GM13976 (cell line): ENCODE measurements at places on chromosomes 7 and 10.

DNA sequence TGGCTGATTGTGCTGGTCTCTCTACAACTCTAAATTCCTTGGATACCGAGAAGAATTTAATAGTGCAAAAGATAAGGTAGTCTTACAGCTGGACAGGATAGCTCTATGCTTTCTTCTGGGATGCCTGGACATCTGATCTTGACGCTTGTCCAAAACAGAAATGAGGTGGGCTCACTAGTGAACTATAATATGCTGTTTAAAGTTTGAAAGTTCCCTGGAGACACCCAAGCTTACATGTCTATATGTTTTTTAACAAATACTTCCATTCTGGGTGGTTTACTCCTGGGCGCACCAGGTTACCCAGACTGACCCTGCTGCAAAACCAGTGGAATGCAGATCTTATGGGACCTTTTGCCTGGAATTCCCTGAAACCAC lies 702.1 kb upstream of the COBL start:
- DNase-seq: no peak

DNA sequence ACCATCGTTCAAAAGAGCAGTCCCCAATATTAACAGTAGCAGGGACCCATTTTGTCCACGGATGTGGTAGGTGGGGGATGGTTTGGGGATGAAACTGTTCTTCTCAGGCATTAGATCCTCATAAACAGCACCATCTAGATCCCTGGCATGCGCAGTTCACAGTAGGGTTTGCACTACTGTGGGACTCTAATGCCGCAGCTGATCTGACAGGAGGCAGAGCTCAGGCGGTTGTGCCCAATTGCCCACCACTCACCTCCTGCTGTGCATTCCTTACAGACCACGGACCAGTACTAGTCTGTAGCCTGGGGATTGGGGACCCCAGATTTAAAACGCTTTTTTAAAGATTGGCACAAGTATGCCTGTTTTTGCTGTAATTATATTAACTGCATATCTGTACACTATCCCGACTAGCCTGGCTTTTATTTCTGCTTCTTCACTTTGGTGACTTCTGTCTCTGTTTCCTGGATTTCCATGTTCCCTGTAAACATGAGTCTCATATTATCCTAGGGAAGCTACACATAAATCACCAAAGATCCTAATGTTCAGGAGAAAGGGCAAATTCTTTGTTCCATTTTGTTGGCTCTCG lies 163.3 kb upstream of the AKR1E2 start:
- no peak for DNase-seq

GRCh38 chr7:139365336-139365735 lies 5.6 kb downstream of the LUC7L2 start:
- DNase-seq: no peak

DNA sequence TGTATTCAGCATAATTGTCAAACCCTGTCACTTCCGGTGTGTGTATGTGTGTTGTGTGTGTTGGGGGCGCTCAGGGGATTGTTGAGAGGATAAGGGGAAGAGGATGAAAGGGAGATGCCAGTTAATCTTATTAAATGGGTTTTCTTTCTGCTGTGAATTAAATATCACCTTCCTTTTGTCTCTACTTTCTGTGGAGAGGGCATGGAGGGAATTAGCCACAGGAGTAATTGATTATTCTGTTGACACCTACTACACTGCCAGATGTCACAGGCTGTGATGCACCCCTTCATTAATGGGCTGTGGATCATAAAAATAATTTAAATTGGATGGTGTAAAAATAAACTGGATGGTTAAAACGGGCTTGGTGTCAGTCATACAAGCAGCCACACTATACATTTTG lies 311.9 kb downstream of the MDFIC start:
- DNase-seq: no peak

DNA sequence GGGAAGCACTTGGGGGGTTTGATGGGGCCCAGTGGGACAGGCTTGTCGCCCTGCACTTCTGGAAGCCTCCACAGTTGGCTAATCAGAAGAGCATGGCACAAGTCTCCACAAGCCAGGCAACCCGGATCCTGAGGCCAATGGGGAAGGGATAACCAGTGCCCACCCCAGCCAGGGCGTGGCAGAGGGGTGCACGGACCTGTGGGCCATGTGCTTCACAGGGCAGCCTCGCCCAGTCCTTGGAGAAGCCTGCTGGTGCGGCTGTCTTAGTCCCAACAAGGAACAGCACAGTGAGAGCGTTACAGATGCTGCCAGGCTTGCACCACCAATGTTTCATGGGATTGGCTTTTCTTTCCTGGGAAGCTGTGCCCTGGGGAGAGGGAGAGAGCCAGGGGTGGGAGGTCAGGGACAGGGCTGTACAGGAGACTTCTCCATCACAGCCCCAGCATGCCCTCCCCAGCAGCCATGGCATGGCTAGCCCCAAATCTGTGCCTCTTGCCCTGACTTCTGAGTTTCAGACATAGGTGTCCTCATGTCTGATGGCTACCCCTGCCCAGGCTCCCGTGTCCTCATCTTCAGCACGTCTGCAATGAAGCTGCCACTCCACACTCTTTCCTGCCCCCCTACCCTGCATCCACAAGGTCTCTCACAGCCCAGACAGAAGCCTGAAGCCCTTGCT lies 116.0 kb downstream of the PTPN20 start:
- DNase-seq: no peak

- DNase-seq: no peak
Observed at GRCh38 chr10:133364645-133365431, 7.0 kb upstream of the FUOM start.

GRCh38 chr10:129958148-129958628 lies 5.9 kb downstream of the EBF3 start:
- DNase-seq: no peak

GRCh38 chr7:28096713-28097112 lies 83.9 kb downstream of the JAZF1 start:
- peak; percentile 66 for DNase-seq

DNA sequence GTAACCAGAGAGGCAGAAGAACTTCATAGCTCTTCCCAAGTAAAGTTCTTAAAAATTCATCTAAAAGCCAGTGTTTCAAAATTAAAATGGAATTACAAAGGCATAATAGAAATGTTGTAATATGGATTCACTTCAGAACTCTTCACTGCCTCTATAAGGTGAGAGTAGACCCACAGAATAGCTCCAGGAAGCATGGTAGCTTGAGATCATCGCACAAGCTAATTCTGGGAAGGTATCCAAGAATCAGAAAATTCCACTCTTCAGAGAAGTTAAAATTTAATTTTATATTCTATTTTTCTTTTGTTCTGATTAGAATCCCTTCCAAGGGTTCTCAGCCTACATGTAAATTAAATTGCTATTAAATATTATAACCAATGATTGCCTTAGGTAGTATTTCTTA lies 1.5 kb upstream of the DHX32 start:
- DNase-seq: no peak

DNA sequence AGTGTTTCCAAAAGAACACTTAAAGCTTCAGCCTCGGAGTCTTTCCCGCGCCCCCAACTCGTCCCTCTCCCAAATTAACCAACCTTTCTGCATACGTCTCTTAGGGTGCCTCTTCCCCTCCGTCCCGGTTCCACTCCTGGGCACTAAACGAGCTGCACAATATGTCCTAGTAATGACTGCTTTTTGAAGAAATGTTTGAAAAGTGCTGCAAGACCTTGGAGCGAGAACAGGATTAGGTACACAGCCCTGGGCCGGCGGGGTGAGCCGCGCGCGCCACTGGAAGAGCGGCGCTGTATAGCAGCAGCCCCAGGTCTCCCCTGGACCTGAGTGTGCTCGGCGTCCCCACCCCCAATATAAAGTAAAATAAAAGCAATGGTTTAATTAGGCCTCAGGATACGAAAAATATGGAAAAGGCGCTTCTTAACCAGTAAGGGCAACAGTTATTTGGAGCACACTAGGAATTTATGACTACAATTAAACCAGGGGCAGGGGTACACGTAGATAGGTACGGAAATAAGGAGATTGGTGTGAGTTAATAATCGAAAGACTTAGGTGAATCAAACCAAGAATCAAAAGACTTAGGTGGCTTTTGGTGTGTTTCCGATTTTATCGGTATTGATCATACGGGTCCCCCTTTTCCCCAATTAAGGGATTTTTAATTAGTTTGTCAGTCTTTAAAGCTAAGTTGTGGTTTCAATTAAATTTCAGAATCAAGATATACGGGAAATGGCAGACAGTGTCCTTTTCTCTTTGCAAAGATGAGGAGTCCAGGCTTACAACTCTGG lies 1.9 kb downstream of the TET1 start:
- DNase-seq: peak; percentile 43

- no peak for DNase-seq
Observed at GRCh38 chr7:51376420-51377092, 59.9 kb upstream of the COBL start.

DNA sequence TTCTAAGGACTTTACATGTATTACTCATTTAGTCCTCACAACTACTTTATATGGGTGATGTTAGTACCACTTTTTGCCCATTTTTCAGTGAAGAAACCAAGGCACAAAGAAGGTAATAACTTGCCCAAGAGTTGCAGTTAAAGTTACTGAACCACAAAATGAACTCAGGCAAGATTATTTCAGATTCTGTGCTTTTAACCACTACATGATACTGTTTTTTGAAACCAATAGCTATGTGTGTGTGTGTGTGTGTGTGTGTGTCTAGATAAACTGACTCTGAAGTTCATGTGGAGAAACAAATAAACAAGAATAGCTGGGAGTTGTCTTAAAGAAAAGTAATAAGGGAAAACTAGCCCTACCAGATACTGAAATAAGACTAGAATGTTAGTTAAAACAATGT lies 60.8 kb upstream of the OIT3 start:
- DNase-seq: no peak

DNA sequence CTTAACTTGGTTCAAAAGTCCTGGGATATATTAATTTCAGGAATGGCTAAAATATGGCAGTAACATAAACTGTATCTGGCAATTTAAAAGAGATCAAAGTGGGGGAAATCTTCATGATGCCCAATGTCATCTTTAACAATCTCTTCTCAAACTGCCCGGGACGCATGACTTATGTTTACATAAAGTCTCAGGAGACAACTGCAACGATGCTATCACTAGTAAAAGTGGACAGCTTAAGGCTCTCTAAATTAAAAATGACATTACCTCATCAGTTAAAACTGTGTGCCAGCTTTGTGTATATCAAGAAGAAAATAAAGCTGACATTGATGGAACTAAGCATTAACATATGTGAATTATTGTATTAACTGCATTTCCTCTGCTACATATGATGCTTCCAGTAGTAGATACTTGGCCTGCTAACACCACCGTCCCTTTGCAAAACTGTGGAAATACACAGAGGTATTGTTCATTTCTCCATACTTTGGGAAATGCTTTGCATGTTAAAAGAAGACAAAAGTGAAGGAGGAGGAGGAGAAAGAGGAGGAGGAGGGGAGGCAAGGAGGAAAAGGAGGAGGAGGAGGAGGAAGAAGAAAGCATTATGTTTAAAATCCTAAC lies 62.4 kb downstream of the NRP1 start:
- DNase-seq: no peak

- no peak for DNase-seq
Observed at GRCh38 chr7:95642173-95642572, 45.9 kb upstream of the PDK4 start.

DNA sequence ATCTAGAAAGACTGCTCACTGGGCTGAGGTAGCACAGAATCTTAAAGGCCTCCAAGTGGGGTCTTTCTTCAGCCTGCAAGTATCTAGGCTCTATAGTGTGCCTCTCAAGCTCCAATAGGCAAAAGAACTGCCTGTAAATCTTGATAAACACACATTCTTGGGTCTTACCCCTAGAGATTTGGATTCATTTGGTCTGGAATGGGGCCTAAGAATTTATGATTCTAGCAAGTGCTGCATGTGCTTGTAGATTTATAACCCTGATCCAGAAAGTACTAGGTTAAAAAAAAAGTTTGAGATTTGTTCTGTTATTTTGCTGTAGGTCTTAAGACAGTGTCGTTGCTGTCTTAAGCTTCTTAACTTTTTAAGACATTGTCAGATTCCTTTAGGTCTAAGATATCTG lies 74.1 kb downstream of the RALA start:
- DNase-seq: no peak

GRCh38 chr10:72009425-72010081 lies 45.4 kb downstream of the CHST3 start:
- no peak for DNase-seq

DNA sequence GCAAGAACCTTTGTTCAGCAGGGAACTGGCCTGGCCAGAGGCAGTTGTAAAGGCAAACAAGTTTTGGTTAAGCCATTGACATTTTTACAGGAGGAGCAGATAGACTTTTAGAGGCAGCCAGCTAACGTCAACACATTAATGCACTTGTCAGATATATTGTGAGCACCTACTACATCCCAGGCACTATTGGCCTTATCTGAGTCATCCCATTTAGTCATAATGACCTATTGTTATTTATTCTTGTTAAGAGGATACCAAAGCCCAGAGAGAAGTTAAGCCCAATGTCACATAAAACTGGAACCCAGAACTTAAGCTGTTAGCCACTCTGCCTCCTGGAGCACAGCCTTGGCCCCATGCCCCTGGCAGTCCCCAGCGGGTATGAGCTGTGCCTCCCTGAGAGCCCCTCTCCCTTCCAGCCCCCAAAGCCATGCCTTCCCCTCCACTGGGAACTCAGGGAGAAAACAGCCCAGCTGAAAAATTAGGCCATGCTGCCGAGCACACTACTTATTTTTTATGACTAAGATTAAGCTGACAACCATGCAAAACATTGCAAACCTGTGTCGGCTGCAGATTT lies 32.7 kb upstream of the TRIM8 start:
- DNase-seq: no peak

DNA sequence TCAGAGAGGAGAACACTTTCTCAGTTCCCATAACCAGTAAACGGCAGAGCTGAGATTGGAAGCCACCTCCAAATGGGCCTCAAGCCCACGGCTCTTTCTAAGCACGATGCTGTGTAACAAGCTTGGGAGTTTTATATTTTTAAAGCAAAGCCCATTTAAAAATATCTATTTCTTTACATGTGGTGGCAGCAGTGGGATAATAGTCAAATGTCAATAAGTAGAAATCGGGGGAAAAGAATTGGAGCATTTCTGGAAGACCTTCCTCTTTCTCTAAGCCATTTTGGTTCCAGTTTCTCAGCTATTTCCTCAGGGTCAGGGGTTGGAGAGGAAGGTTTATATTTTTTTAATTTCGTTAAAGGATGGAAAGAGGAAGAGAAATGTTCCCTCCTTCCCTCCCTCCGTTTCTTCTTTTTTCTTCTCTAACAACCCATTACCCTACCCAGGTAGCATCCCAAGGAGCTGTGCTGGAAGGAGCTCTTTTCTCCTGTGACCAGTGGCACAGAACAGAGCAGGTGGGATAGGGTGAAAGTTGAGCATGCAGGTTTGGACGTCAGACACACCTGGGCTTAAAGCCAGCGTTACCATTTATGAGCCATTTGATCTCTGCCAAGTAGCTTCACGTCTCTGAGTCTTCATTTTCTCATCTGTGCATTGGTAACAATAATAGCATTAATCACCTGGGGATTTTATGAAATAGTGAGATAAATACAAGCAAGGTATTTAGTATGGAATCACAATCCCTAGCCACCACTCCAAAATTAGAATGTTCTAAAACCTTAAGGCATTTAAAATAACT lies 515.7 kb downstream of the RPS24 start:
- DNase-seq: no peak
